ENCODE measurements at places on chromosomes 16 and 17. TPM values are rescaled to one million over a fixed set of nuclear protein-coding genes. Genes with fewer than 3 reads are reported as not detected.

Gene MT1B
- total RNA-seq, result not detected

Gene TMEM235
- not detected for total RNA-seq

Gene KAT8
- 29.0 TPM for total RNA-seq

Gene MED31
- total RNA-seq, result 22.2 TPM

Gene MYH13
- not detected for total RNA-seq

Gene NPTX1
- total RNA-seq, result 0.33 TPM

Gene DRC3
- 0.52 TPM for total RNA-seq

Gene LAT
- total RNA-seq, result 5.7 TPM

Gene SRL
- total RNA-seq, result not detected

Gene NSRP1
- total RNA-seq, result 28.1 TPM

Gene PERCC1
- not detected for total RNA-seq

Gene C16orf89
- total RNA-seq, result not detected

Gene MGAT5B
- total RNA-seq, result 2.3 TPM

Gene KLHL10
- not detected for total RNA-seq

Gene P2RX1
- total RNA-seq, result not detected

Gene ABCC3
- 23.6 TPM for total RNA-seq

Gene EFNB3
- total RNA-seq, result 0.21 TPM

Gene RGS11
- total RNA-seq, result 3.5 TPM

Gene ASGR2
- not detected for total RNA-seq

Gene PRAC2
- not detected for total RNA-seq

Gene KRT9
- not detected for total RNA-seq

Gene GGT6
- not detected for total RNA-seq
